ENCODE measurements at places on chromosomes 5 and 9. TPM values are rescaled to one million over a fixed set of nuclear protein-coding genes. Genes with fewer than 3 reads are reported as not detected.

The ANGPTL2 gene
- total RNA-seq: 22.1 TPM

DNA sequence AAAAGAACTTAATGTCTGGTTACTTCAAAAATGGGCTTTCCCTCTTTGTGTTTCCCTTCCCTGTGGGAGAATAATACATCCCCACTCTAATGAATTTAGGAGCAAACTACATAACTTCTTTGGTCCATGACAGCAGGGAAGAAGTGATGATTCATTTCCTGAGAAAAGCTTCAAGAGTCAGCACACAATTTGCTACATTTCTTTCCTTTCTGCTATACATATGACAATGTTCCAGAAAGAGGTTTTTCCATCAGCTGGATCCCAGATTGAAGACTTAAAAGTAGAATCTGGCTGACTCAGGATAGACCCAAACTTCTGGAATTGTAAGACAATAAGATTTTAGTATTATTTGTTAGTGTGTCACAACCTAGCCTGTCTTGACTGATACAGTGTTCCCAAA, 126.1 kb downstream of the DRD1 start:
- no peaks in the 10 kb centered on the region for H3K36me3 ChIP-seq
- no peak overlapping the region for H3K27ac ChIP-seq
- H3K4me1 ChIP-seq: no peaks in the 10 kb centered on the region

- H3K27me3 ChIP-seq: no peaks in the 10 kb centered on the region
- no peak overlapping the region for H3K27ac ChIP-seq
- no peaks in the 10 kb centered on the region for H3K4me1 ChIP-seq
- no peak overlapping the region for H3K4me3 ChIP-seq
Measured at GRCh38 chr9:98899408-98900056, 44.2 kb upstream of the COL15A1 start.

DNA sequence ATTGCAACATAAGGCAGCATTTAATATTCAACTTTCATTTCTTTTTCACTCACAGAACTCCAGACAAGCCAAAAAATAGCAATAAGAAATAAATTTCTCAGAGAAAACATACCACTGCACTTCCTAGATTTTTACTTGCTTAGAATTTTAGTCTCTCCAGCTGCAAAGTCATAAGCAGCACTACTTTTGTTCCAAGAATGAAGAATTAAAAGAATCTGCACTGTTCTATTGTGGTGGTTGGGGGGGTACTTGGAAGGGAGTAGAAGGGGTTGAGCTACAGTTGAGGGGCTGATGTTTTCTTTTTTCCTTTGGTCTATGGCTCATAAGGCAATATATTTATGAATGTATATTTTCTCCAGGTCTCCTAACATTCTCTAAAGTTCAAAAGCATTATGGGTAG, 144.5 kb downstream of the KIAA0825 start:
- no peak overlapping the region for H3K27ac ChIP-seq
- no peak for DNase-seq
- no peaks in the 10 kb centered on the region for H3K4me1 ChIP-seq
- peaks cover 4% of the 10 kb centered on the region for H3K36me3 ChIP-seq

- peaks cover 2% of the 10 kb centered on the region for H3K36me3 ChIP-seq
- H3K4me3 ChIP-seq: no peak overlapping the region
- no peak for DNase-seq
- H3K27ac ChIP-seq: no peak overlapping the region
- H3K27me3 ChIP-seq: no peaks in the 10 kb centered on the region
Measured at GRCh38 chr5:17249029-17249634, 31.7 kb downstream of the BASP1 start.

GRCh38 chr5:14759744-14760547, 95.4 kb downstream of the OTULIN start:
- no peak overlapping the region for H3K4me3 ChIP-seq
- H3K27ac ChIP-seq: no peak overlapping the region
- H3K36me3 ChIP-seq: peaks cover 3% of the 10 kb centered on the region
- H3K4me1 ChIP-seq: peaks cover 7% of the 10 kb centered on the region
- DNase-seq: no peak
- no peaks in the 10 kb centered on the region for H3K27me3 ChIP-seq

DNA sequence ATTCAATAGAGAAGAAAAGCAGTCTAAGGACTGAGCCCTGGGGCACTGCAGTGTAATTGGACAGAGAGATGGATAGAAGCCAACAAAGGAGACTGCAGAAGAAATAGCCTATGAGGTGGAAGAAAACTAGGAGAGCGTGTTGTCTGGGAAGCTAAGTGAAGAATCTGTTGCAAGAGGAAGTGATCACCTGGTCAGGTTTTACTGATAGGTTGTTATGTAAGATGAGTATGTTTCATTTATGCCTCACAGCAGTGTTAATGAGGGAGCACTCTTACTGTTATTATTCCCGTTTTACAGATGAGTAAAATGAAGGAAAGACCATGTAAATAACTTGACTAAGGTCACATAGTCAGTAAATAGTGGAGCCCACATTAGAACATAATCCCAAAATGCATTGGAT, 80.0 kb upstream of the GRHPR start:
- H3K4me3 ChIP-seq: no peak overlapping the region
- H3K36me3 ChIP-seq: no peaks in the 10 kb centered on the region
- H3K27me3 ChIP-seq: no peaks in the 10 kb centered on the region
- no peaks in the 10 kb centered on the region for H3K4me1 ChIP-seq

DNA sequence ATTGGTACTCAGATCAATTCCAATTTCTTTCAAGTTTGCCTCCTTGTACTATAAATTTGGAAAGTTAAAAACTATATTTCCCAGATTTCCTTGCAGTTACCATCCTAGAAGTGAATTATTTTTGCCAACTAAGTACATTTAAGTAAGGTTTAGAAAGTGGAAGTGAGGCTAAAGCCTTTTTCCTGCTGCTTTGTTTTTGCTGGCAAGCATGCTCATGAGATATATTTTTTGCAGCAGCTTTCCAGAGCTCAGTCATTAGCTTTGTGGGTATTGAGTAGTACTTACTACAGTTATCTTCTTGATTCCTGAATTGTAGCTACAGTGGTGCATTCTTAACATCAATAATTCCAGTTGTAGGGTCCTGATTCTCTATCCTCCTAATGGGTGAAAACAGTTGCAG, 3.5 kb upstream of the BTF3 start:
- no peak overlapping the region for H3K4me3 ChIP-seq
- no peaks in the 10 kb centered on the region for H3K27me3 ChIP-seq
- no peak for DNase-seq
- H3K27ac ChIP-seq: no peak overlapping the region
- H3K4me1 ChIP-seq: peaks cover 5% of the 10 kb centered on the region
